ENCODE measurements at places on chromosomes 2 and 18. TPM values are rescaled to one million over a fixed set of nuclear protein-coding genes. Genes with fewer than 3 reads are reported as not detected.

- no peak for DNase-seq
Observed at GRCh38 chr2:6692056-6692455, 173.7 kb downstream of the CMPK2 start.

The IL36B gene
- total RNA-seq, result not detected

DNA sequence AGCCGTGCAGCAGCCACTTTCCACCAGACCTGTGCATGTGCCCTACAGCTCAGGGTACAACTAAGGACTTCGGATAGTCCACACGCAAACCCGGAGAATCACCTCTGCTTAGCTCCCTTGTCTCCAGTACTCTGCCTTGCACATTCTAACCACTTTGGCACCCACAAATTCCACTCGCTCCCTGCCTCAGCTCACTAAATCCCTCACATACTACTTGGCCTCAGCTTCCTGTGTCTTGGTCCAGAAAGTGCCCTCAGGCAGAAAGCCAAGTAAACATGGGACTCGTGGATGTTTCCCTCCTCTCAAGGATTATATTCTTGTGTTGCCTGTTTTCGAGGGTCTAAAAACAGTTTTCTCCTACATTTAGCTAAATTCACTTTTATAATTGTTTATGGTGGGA is 157.8 kb upstream of the DAPL1 start:
- no peak for DNase-seq

The MC4R gene
- not detected for total RNA-seq

GRCh38 chr2:188853307-188853706 is 120.9 kb upstream of the COL3A1 start:
- no peak for DNase-seq

DNA sequence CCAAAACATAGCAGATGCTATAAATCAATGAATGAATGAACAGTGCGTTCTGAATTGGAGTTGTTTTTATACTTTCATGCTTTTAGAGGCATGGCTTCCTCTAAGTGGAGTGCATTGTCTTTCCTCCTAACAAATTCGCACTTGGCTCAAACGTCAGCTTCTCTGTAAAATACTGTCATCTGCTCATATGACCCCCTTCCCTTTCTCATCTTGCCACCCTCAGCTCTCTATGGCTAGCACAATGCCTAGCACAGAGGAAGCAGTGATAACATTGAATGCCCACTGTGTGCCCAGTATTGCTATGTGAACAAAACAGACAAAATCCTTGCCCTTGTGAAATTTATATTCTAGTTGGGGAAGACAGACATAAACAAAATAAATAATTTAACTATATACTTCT is 258.8 kb downstream of the MREG start:
- DNase-seq, result no peak

DNA sequence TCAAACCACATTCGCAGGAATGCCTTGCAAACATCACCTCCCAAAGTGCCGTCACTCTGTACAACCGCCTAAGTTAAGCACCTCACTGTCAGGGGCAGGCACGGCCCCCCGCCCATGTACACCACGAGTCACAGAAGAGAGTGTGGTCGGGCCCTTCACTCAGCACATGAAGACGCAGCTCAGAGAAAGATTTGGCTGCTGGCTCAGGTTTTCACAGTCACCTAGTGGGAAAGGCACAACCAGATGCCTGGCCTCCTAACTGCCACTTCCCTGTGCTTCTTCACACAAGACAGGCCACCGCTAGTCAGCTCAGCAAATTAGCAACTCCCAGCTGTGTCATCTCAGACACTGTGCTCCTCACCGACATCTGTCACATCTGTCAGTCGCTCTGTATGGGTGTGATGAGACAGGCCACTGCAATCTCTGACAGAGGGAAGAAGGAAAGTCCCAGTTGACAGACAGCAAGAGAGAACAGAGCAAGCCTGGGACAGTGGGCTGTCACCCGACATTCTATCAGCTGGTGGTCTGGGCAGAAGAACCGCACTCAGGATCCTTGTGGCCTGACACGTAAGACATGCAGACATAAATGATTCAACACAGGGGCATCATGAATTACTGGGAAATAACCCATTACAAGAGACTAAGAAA is 60.8 kb downstream of the CRACDL start:
- DNase-seq, result no peak

DNA sequence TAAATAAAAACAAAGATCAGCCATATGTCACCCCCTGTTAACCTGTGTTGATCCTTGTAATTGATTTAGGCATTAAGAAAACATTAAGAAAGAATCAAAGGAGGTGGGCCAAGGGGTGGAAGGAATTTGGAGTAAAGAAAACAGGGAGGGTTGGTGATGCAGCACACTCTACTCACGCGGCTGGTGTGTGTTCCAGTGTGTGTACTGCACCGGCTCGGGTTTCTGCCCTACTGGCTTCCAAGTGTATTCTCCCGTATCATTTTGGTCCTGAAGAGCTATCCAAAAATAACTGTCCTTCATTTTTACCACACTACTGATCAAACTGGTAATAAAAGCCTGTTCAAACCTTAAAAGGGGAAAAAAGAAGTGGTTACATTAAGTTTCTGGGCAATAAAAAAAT is 56.9 kb downstream of the PLA2R1 start:
- no peak for DNase-seq
